AG10803 (cell line): ENCODE measurements at places on chromosomes 16 and 17.

GRCh38 chr17:82918508-82918907, 78.7 kb upstream of the ZNF750 start:
- no peak for DNase-seq

- no peak for DNase-seq
Measured at GRCh38 chr17:58611331-58611730, 80.5 kb downstream of the TEX14 start.

- peak; percentile 14 for DNase-seq
Measured at GRCh38 chr17:73956595-73957465, 246.6 kb upstream of the RPL38 start.

GRCh38 chr17:29136998-29137730, 43.0 kb downstream of the MYO18A start:
- peak; percentile 51 for DNase-seq

DNA sequence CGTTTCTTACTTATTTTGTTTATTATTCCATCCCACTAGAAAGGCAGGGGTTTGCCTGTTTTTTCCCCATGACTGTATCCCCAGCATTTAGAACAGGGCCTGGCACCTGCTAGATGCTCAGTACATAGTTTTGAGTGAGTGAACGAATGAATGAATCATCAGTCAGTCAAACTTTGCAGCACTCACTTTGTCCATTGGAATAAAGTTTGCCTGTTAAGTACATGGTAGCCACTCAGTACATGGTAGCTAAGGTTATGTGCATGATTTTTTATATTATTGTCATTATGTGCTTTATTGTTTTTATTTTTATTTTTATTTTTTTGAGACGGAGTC, 88.5 kb downstream of the CMIP start:
- no peak for DNase-seq

GRCh38 chr17:5027916-5028315, 7.3 kb downstream of the SLC52A1 start:
- no peak for DNase-seq

GRCh38 chr17:64145375-64145750, 15.4 kb upstream of the ERN1 start:
- no peak for DNase-seq

GRCh38 chr16:50801036-50801435, 59.1 kb downstream of the CYLD start:
- no peak for DNase-seq

DNA sequence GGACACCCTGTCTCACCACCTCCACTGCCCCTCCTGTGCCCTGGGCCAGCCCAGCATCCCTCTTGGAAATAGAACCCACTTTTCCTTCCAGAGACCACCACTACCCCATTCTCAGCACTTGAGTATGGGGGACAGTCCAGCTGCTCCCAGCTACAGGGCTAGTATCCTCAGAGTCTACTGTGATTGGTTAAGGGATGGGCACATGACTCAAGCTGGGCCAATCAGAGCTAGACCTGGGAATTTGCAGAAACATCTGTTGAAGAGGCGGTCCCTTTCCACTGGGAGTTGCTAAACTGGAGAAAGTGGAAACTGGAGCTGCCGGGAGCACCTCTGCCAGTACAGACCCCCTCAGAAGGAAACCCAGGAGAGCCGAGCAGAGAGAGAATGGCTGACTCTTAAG, 156.6 kb downstream of the GSG1L start:
- no peak for DNase-seq
